ENCODE measurements at places on chromosomes 2 and 18.

DNA sequence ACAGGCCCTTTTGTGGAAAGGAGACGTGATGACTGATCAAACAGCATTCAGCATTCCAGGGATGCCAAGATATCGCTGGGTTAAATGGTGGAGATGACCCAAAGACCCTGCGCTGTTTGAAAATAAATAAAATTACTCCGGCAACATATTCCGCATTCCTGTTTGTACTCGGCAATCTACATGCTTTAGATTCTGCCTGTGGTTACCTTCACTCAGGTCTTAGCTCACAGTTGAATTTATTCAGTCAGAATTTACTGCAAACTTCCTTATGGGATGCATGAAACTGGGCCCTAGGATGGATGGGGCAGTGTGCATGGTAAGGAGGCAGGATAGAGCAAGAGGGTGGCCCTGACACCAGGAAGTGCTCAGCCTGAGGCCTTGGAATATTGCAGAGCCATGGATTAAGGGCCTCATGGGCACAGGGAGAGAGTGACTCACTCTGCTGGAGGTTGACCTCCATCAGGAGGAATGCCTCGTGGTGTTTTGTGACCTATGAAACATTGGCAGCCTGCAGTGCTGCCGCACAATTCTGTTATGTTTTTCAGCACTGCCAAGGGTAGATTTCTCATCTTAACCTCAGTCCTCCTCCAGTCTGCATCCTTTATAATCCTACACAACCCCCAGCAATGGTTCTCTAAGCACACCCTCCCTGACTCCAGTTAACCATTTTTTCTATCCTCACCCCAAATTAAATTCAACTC lies 321.4 kb downstream of the IRS1 start:
- no peak for DNase-seq

DNA sequence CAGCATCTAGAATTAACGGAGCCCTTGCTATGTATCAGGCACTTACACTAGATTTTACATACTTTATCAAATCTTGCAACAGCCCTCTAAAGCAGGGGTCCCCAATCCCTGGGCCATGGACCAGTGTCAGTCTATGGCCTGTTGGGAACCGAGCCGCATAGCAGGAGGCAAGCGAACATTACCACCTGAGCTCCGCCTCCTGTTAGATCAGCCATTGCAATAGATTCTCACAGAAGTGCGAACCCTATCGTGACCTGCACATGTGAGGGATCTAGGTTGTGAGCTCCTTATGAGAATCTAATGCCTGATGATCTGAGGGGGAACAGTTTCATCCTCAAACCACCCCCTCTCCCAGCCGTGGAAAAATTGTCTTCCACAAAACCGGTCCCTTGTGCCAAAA lies 13.4 kb downstream of the DNAJB2 start:
- no peak for DNase-seq

DNA sequence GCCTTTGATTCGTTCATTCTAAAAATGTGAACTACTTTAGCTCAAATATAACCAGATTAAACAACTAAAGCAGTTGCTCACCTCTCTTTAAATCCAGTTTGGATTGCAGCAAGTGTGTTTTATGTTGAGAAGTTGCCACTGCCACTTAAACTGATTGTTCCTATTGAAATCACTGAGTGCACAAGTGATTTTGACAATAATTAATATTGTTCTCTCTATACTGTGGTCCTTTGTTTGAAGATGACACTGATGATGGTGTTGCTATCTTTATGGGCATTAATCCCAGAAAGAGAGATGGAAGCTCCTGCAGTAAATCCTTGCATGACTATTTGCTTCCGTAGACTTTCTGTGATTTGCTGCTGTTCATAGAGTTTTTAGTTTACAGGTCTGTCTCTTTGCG lies 251.4 kb upstream of the ZEB2 start:
- DNase-seq, result no peak

- DNase-seq, result no peak
Observed at GRCh38 chr2:120265006-120265405, 12.4 kb downstream of the RALB start.

- DNase-seq, result no peak
Observed at GRCh38 chr2:209340522-209340921, 83.3 kb upstream of the MAP2 start.

- DNase-seq, result no peak
Observed at GRCh38 chr18:9638886-9639285, 24.5 kb upstream of the PPP4R1 start.

GRCh38 chr2:143505542-143505941 lies 376.3 kb downstream of the ARHGAP15 start:
- no peak for DNase-seq

GRCh38 chr2:100983684-100984310 lies 18.3 kb upstream of the RPL31 start:
- DNase-seq, result no peak

GRCh38 chr18:52451851-52452250 lies 111.9 kb downstream of the DCC start:
- no peak for DNase-seq

GRCh38 chr2:6372317-6372901 lies 493.3 kb downstream of the CMPK2 start:
- no peak for DNase-seq

GRCh38 chr18:48942554-48943261 lies 8.1 kb downstream of the SMAD7 start:
- no peak for DNase-seq

DNA sequence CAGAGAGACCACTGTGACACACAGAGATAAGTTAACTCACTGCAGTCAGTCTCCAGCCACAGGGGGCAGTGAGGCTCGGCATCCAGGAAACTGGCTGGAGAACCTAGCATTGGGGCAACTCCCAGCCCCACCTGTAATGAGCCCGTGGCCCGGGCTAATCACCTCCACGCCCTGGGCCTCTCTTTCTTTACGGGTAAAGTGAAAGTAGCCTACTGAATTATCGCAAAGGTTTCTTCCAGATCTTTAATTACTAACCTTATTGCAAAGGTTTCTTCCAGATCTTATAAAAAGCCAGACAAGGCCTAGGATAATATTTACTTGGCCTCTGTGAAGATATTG lies 45.7 kb upstream of the ACAA2 start:
- DNase-seq, result no peak

DNA sequence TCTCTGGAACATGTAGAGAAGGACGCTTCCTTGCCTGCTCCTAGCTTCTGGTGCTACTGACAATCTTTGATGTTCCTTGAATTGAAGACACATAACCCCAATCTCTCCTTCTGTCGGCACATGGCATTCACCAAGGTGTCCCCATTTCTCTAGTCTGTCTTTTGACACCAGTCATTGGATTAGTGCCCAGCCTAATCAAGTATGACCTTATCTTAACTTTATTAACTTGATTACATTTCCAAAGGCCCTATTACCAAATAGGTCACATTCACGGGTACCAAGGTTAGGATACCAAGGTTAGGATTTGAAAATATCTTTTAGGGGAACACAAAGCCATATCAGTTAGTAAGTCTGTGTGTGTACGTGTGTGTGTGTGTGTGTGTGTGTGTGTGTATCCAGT lies 377.9 kb downstream of the CMPK2 start:
- no peak for DNase-seq

GRCh38 chr18:22021701-22022100 lies 147.7 kb upstream of the GATA6 start:
- DNase-seq, result no peak

DNA sequence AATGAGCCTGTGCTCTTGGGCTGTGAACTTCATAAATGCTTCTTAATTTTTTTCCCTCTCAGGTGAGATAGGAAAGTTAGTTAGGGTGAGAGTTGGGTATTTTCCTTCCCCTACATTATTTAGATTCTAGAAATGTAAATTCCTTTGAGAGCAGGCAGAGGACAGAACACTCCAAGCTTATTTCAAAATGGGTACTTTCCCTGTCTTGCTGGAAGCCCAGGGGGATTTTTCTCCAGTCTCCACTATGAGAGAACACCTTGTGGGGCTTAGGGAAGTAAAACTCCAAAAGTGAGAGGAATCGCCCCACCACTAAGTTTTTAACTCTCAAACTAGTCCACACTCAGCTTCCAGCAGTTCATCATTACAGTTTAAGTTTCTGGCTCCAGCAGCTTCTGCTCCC lies 253.2 kb upstream of the CTAGE1 start:
- no peak for DNase-seq

- no peak for DNase-seq
Observed at GRCh38 chr2:160565099-160565845, 71.7 kb upstream of the RBMS1 start.

DNA sequence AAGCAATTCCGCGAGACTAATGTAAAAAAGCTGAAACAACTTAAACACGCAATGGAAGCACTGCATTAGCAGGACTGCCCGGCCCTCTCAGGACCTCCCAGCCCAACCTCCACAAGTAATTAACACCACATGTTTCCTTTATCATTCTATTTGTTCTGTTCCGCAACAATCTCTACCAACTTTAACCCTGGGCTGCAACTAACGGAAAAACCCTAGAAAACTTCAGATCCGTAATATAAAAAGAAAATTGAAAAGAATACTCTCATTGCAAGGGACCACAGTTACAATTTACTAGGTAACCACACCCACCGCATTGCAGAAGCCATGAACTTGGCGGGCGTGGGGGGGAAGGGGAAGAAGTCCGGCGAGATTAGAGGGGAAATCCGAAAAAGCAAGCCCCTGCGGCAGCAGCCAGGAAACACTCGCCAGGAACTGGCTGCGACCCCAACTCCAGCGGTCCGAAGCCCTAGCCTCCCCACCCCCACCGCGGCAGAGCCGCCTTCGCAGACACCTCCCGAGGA lies 1.2 kb downstream of the EPB41L3 start:
- DNase-seq, result no peak

DNA sequence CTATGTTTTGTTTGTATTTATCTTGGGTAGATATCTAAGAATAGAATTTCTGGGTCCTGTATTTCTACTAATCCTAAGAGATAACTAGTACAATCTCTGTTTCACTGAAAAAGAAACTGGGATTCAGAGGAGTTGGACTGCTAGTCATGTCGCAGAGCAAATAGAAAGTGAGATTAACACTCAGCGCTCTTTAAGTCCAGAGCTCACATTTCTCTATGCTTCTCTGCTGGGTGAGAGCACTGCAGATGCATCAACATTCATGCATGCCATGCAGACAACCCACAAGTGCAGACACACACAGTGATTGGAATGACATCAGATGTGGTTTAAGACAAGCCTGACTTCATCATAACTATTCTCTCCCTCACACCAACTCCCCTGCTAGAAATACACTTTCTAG lies 563.8 kb downstream of the TDRD15 start:
- DNase-seq, result no peak

- DNase-seq, result no peak
Observed at GRCh38 chr2:48183991-48184390, 277.7 kb upstream of the FBXO11 start.

- no peak for DNase-seq
Observed at GRCh38 chr2:46469116-46469515, 10.2 kb upstream of the TMEM247 start.

DNA sequence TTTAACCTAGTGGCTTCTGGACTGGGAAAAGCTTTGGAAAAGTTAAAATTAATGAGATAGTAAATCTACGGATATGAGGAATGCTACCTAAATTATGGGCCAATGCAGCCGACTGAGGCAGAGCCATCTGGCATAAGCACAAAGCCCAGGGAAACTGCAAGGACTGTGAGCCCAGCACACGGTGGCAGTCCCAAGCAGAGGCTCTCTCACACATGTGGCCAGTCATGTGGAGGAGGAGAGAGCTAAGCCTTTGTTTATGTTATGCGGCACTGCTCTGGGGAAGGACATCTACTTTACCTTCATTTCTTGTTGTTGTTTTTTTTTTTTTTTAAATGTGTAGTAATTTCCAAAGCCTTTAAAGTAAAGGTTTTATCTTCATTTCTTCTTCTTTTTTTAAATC lies 267.0 kb downstream of the STK39 start:
- no peak for DNase-seq

DNA sequence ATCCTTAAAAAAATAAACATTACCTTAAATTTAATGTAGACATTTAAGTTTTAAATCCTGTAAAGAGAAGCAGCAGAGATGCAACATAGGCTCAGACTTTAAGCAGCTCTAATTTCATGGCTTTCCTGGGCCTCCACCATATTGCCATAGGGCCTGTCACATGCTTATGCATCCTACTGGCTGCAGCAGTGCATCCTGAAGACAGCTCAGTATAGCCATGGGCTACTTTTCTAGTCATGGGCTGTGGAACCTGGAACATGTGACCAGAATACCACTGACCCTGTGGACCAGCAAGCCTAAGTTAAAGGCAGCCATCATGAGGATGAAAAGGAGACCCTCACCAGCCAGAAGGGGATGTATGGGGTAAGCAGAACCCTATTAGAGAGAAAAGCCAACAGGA lies 10.7 kb downstream of the RMP24 start:
- DNase-seq, result no peak

GRCh38 chr18:8889489-8889888 lies 184.1 kb downstream of the MTCL1 start:
- DNase-seq, result no peak

DNA sequence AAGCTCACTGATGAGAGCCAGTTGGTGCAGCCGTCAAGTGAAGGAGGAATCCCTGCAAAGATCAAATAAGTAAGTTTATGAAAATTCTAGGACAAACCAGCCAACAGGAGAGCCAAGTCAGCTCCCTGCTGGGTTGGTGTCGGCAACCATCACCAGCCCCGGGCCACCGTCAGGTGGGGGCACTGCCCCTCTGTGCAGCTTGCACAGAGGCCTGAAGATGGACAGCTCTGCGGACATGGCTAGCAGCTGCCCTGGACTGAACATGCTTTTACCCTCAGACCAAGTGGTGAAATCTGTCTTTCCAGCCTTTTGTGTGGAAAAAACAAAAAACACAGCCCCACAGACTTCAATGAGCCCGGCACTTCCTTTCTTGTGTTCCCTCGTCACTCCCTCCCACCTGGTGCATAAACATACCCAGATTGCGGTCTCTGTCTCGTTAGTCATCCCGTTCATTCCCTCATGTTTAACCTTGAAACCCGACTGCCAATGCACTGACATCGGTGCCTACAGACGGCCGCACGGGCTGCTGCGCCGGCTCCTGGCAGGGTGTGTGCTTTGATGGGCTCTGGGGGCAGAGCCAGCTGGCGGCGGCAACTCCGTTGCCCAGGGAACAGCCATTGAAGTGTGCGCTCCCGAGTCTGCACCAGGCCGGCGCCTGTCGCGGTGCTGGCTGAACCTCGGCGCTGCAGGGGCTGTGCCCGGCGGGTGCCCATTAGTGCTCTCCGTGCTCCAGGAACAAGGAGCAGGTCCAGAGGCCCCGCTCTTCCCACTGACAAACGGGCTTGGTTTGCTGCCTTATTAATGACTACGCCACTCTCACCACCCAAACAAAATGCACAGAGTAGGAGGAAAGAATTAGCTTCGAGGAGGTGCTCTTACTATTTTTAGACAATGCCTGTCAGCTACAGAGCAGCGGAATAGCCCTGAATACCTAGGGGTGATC lies 95.3 kb downstream of the EIPR1 start:
- peak; percentile 84 for DNase-seq

DNA sequence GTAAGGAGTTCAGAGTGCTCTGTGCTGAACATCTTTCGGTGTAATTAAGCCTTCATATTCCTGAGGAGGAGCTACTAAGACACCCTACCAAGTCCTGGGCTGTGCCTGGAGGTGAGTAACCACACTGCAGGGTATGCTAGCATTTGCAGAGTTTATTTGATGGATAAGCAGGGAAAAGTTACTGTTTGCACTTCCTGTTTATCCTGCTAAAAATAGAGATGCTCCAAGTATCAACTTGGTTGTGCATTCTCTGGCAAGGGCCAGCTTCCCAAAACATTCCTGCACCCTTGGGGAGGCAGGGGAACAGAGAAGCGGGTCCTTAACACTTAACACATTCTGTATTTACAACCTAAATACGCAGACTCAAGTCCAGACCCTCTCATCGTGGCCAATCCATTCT lies 49.8 kb downstream of the PARD6G start:
- no peak for DNase-seq
